Dermis blood vessel endothelial cell (primary cell): ENCODE measurements at places on chromosomes 6 and 20. TPM values are rescaled to one million over a fixed set of nuclear protein-coding genes. Genes with fewer than 3 reads are reported as not detected.

The SOBP gene
- total RNA-seq, result 0.42 and 1.0 TPM in 2 replicates

The SLC22A23 gene
- 58.5 and 70.6 TPM in 2 replicates for total RNA-seq

The TBXT gene
- total RNA-seq, result not detected in 2 replicates

The RNF217 gene
- total RNA-seq, result 17.5 and 41.7 TPM in 2 replicates

The CEP57L1 gene
- total RNA-seq, result 17.9 and 24.9 TPM in 2 replicates

The RIPPLY2 gene
- total RNA-seq, result 0.42 TPM in 1 of 2 replicates, not detected in the other

The SRSF3 gene
- total RNA-seq, result 224 and 544 TPM in 2 replicates

The MCHR2 gene
- total RNA-seq, result not detected in 2 replicates

The APOM gene
- 0.34 and 0.37 TPM in 2 replicates for total RNA-seq

The GJA1 gene
- 482 and 745 TPM in 2 replicates for total RNA-seq
